ENCODE measurements at places on chromosomes 7 and 10.

GRCh38 chr7:129495987-129496386 lies 6.3 kb upstream of the SMKR1 start:
- H3K36me3 ChIP-seq, result no peaks in the 10 kb centered on the region
- no peak overlapping the region for H3K4me3 ChIP-seq
- H3K4me1 ChIP-seq, result no peaks in the 10 kb centered on the region
- DNase-seq, result no peak
- no peak overlapping the region for H3K27ac ChIP-seq
- no peaks in the 10 kb centered on the region for H3K27me3 ChIP-seq

GRCh38 chr10:7085913-7086589 lies 324.8 kb downstream of the SFMBT2 start:
- H3K36me3 ChIP-seq, result no peaks in the 10 kb centered on the region
- H3K27me3 ChIP-seq, result peaks cover 7% of the 10 kb centered on the region
- H3K4me1 ChIP-seq, result no peaks in the 10 kb centered on the region

GRCh38 chr7:134875867-134876266 lies 96.4 kb downstream of the CALD1 start:
- no peaks in the 10 kb centered on the region for H3K4me1 ChIP-seq
- no peak for DNase-seq
- no peak overlapping the region for H3K4me3 ChIP-seq
- H3K27ac ChIP-seq, result no peak overlapping the region
- no peaks in the 10 kb centered on the region for H3K36me3 ChIP-seq
- H3K27me3 ChIP-seq, result peaks cover 21% of the 10 kb centered on the region

DNA sequence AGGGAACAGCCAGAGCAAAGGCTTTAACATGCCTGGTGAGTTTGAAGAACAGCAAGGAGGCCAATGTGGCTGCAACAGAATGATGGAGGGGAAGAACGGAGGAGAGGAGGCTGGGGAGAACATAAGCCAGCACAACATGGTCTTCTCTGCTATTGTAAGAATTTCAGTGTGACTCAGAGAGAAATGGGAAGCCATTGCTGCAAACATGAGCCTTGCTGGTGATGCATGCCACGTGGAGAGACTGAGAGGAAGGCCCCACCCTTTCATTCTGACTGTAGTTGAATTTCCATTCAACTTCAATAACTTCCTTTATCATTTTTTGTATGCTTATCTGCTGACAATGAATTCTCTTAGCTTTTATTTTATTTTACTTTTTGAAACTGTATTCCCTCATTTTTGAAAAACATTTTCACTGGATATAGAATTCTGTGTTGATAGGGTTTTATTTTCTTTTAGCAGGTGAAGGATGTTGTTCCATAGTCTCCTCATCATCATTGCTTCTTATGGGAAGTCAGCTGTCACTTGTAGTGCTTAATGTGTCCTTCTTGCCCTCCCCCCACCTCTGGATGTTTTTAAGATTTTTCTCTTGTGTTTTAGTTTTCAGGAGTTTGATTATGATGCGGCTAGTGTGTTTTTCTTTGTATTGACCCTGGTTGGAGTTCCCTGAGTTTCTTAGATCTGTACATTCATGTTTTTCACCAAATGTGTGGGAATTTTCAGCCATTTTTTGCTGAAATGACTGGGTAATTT lies 46.4 kb upstream of the LEP start:
- H3K4me1 ChIP-seq, result no peaks in the 10 kb centered on the region
- H3K27ac ChIP-seq, result no peak overlapping the region

DNA sequence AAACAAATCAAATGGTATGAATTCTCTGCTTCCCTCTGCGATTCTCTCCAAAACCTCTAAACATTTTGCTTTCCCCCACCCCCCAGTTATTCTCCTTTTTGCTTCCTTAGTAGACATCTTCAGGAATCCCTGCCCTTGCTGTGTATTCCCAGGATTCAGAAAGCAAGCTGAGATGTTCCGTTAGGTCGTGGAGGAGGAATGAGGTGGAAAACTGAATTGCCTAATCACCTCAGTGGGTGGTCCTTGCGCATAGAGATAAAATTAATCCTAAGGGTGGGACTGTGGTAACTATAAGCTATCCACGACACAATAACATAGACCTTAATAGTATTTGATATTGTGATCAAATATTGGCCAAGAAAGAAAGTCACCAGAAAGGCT lies 49.1 kb upstream of the SEMA3C start:
- H3K4me1 ChIP-seq, result no peaks in the 10 kb centered on the region
- DNase-seq, result no peak
- no peaks in the 10 kb centered on the region for H3K27me3 ChIP-seq

All from naive B cell (primary cell).